ENCODE measurements at places on chromosomes 16 and 17.

GRCh38 chr16:57807968-57808528 lies 5.8 kb upstream of the KIFC3 start:
- DNase-seq: no peak

DNA sequence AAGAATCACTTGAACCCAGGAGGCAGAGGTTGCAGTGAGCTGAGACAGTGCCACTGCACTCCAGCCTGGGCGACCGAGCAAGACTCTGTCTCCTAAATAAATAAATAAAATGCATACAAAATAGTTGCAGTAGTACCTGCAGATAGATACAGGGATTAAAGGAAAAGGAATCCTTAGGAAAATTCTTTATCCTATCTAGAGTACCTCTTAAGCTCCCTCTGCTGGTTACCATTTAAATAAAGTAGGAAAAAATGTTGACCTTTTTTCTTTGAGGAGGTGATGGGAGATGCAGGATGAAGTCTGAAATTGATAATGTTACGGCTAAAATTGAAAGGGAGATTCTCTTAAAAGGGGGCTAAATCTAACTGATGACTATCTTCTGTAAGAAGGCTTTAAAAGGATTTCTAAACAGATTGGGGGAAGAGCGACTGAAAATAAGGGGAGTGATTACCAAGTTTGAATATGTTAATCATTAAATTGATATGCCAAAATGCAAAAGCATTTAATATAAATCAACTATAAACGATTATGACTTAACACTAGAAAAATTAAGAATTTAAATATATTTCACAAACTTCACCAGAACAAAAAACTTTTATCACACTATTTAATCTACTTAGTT lies 29.4 kb downstream of the C16orf87 start:
- no peak for DNase-seq

DNA sequence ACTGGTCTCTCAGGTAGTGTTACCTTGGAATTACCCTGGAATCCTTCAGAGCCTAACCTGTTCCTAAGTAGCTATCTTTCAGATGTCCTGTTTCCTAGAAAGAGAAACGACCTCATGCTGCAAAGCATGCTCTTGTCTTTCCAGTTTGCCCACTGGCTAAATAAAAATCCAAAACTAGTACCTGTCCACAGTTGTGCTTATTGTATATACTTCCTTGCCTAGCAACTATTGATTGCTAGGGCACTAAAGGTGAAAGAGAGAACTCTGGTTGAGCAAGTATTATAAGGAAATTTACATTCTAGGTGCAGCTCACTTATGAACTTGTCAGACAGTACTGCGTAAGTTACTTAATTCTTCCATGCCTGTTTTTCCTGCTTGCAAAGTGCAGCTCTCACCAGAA lies 38.5 kb downstream of the LIG3 start:
- no peak for DNase-seq

DNA sequence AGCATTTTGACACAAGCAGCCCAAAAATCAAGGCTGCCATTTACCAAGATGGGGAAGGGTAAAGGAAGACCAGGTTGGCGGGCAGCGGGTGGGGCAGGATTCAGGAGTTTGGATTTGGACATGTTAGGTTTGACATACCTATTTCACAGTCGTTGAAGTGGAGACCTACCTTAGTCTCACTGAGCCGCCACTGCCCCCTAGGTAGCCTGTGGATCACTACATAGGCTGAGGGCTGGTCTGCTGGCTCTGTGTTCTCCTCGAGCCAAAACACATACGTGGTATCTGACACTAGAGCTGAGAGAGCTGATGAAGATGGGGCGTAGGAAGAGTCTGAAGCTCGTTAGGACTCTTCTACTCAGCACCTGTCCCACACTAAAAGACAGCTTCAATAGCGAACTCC lies 115.1 kb downstream of the HIC1 start:
- peak; percentile 20 for DNase-seq

DNA sequence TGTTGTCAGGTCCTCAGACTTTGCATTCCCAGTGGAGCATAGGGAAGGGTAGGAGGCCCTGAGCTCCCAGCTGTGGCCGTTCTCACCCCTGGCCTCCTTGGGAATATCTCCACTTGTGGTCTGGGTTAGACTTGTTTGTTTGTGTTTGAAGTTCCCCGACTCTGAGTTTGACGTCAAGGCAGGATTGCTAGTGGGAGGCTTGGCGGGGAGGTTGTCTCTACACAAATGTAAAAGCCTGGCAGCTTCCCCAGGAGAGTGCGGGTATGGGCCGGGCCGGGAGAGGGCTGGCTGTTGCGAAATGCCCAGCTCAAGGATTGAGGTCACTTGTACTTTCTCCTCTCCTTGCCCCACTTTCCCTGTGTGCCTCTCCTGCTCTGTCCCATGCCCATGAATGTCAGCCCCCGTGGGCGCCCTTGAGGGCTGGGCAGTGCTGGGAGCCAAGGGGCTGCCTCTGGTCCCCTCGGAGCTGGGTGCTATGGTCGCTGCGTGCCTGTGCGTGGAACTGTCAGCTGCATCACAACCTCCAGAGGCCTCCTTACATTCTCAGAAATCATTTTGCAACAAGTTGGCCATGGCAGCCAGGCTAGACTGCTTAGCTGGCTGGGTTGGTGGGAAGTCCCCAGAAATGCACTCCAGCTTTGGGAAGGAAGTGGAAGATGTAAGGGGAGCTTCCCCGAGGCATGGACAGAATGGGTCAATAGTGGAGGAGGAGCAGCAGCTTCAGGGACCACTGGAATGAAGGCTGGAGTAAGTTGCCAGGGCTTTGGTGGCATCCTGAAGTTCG lies 84.3 kb downstream of the KSR1 start:
- DNase-seq: no peak

- DNase-seq: no peak
These were observed 8.0 kb upstream of the WFDC1 start for GRCh38 chr16:84286578-84287240.

- DNase-seq: no peak
These were observed 27.9 kb downstream of the SMPD3 start for GRCh38 chr16:68420366-68420942.

DNA sequence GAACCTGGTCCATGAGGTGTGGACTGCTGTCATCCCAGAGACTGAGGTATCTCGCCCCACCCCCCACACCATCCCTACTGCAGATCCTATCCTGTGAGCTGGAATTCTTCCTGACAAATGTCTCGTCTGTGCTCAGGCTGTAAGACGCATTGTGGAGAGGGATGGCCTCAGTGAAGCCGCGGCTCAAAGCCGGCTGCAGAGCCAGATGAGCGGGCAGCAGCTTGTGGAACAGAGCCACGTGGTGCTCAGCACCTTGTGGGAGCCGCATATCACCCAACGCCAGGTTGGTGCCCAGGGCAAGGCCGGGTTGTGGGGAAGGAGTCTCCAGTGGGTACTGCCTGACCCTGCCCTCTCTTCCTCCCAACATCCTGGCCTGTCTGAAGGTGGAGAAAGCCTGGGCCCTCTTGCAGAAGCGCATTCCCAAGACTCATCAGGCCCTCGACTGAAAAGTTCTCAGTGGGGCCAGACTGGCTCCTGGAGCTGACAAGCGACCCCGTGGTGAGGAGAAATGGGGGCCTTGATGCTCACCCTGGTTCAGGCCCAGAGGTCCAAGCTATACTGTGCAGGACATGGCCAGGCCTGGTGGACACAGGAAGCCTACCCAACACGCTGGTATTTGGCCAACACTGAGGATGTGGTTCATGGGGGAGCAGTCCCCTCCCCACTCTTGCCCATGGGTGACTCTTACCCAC lies 1.2 kb upstream of the MLX start:
- no peak for DNase-seq

- DNase-seq: no peak
These were observed 13.3 kb downstream of the MIS12 start for GRCh38 chr17:5499476-5500231.

GRCh38 chr16:86905302-86905701 lies 327.0 kb downstream of the FOXL1 start:
- DNase-seq: no peak

- no peak for DNase-seq
These were observed 848 bp upstream of the TBKBP1 start for GRCh38 chr17:47692895-47693730.

DNA sequence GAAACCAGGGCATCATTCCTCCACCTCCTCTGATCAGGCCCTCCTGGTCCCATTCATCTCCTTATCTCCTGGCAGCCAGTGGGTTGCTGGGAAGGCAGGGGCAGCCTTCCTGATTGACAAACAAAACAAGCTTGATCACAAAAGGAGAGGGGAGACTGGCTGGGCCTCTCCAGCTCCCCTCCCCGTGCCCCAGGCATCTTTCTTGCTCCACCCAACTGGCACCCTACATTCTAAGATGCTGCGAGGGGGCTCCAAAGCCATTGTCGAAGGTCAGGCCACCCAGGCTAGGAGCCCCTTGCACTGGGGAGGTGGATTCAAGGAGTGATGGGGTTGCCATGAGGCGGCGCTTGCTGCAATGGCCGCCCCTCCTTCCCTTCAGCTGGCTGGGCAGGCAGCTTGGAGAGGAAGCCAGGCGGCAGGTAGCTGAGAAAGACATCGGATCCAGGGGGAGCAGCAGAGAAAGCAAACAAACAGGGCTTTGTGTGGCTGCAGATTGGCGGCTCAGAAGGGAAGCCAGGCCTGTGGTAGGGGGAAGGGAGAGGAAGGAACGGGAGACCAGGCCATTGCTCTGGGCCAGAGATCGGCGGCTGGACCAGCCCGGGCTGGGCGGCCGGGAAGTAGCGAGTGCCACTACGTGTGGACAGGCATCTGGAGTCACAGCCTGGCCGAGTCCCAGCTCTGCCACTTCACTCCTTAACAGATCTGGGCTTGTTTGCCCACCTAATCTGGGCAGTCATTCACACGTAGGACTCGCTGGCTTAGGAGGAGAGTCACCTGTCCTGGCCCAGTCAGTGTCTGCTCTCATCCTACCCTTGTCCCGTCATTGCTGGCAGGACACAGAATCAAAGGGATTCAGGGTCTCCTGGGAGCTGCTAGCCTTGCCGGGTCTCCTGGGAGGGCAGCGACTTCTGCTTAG lies 12.3 kb downstream of the RAI1 start:
- DNase-seq: no peak

Measured in iPS DF 6.9 (cell line).